Activated CD4-positive, alpha-beta T cell treated with anti-CD3 and anti-CD28 coated beads, Interleukin-2, Interleukin-6, amounts not matched to agents 100 ng/mL and 50 ng/mL, durations not matched to agents 16 hours and 8 hours (primary cell): ENCODE measurements at places on chromosomes 16 and 17.
A peak's percentile ranks its signal among the peaks of the same experiment; 100 is the strongest.

GRCh38 chr17:55285340-55286301, 20.9 kb downstream of the HLF start:
- DNase-seq, result no peak

DNA sequence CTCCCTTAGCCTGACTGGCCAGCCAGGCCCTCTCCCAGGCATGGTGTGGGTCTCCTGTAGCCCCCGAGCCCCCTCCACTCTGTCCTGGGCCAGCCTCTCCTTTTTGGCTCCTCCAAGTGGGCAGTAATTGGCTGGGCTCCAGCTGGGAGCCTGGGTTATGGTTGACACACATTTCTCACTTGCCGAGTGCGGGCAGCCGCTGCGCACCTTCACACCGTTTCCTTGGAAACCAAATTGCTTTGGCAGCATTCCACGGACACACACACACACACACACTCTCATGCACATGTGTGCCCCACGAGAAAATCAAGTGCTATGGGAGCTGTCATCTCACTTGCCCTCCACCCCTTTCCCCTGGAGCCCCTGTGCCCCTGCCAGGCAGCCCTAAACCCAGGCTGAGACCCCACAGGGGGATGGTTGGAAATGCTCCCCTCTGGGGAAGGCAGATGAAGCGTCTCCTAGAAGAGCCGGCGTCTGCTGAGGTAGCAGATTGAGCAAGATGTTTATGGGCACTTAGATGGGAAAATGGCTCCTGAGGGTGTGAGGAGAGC, 402.7 kb upstream of the TNRC6C start:
- DNase-seq, result no peak

- no peak for DNase-seq
These were observed 11.6 kb upstream of the CES4A start for GRCh38 chr16:66976746-66977145.

- DNase-seq, result no peak
These were observed 2.8 kb downstream of the NOS2 start for GRCh38 chr17:27797390-27798091.

DNA sequence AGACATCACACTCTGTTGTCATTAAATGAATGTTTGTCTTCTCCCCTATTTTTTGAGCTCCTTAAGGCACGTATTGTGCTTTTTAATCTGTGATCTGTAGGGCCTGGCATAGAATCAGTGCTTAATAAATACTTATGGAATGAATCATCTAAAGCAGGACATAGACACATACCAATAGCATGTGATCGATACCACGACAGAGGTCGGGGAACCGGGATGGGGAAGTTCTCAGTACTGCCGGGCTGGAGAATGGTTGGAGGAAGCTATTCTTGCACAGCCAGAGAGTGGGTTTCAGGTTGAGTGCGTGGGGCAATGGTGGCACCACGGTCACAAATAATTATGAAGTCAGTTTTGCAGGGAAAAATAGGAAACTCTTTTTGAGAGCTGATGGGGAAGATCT, 26.8 kb downstream of the NLRP1 start:
- no peak for DNase-seq

- no peak for DNase-seq
These were observed 20.3 kb downstream of the PITPNM3 start for GRCh38 chr17:6536053-6536452.

DNA sequence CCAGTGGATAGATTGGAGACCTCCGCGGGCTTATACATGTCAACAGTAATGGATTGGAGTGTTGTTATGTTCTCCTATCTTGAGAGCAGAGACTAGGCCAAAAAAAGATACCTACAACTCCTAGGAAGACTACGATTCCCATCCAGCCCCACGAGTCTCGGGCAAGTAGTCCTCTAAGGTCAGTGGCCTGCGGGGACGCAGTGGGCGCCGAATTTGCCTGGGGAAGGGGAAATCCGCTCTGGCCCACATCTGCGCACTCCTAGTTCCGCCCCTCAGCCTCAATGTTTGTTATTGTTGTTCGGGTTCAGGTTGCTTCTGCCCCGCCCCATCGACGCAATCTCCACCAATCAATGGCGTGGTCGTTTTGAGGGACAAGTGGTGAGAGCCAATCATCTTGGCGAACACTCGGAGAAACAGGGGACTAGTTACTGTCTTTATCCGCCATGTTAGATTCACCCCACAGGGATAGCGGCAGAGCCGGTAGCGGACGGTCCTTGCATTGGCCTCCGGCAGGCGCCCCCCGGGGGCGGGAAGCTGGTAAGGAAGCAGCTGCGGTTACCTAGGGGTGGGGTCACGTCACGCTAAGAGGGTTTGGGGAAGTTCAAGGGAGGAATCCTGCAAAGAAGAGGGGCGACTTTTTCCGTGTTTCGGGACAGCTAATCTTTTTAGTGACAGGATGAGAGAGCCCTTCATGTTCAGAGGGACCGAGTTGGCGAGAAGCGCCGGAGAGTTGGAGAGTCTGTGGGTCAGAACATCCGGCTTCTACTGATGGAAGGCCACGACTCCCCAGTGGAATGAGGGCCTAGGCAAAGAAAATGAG, at the start of gene NBR1:
TSS of gene NBR1 (plus strand) at position 449 of the 820 bp plus-strand sequence. CDS start 4,586 bp downstream, outside the sequence.
- peak; percentile 99 for DNase-seq

DNA sequence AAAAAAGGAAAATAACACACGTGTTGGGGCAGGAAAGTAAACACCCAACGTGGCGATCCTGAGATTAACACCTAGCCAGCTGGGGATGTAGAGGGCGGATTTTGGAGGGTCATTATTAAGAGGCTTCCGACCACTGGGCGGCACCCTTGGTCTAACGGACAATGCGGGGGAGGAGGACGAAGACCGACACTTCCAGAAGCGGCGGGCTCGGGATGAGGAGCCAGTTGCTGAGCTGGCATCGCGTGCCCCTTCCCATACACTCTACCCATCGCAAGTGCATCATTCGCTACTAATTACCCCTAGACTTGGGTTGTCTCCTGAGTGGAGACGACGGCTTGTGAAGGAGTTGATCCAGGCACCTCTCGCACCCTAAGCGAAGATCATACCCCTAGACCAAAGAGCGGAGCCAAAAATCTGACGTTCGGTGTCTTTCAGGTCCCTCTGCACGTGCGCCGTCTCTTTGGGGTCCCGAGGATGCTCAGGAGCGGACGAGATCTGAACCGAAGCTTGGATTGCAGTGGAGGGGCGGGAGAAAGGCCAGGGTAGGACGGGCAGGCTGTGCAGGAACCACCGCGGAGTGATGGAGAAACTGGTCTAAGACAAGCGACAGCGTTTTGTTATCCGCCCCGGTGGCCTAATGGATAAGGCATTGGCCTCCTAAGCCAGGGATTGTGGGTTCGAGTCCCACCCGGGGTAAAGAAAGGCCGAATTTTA, 17.6 kb downstream of the ZNF213 start:
- peak; percentile 97 for DNase-seq

DNA sequence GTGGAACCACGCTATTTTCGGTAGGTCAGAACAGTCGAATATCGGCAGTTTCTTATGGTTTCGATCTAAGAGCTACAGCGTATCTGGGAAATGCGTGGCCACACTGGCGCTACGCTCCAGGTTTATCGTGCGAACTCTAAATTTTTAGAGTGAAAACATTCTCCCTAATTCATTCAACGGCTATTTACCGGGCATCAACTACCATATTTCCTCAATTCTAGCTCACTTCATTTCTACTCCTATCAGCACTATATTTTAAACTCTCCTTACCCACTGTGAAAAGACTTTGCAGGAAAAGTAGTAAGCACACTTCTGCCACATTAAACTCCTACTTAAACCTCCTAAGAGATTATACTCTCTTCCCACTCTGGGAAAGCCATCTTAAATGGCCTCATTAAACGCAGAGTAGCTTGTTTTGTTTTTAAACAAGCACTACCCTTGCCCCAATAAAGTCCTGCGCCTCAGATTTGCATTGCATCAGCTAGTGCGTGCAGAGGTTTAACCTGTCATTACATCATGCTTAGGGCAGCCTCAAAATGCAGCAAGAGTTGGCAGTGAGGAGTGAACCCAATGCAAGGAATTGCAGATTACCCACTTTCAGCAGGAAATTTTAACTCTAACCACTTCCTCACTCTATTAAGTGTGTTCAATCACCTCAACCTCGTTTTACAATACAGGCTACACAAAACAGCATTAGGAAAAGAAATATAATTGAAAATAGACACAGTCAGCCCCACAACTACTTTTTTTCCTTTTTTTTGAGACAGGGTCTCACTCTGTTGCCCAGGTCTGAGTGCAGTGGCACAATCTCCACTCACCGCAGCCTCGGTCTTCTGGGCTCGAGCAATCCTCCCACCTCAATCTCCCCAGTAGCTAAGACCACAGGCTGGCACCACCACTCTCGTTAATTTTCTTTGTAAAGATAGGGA, 18.8 kb downstream of the SIAH1 start:
- DNase-seq, result peak; percentile 83

DNA sequence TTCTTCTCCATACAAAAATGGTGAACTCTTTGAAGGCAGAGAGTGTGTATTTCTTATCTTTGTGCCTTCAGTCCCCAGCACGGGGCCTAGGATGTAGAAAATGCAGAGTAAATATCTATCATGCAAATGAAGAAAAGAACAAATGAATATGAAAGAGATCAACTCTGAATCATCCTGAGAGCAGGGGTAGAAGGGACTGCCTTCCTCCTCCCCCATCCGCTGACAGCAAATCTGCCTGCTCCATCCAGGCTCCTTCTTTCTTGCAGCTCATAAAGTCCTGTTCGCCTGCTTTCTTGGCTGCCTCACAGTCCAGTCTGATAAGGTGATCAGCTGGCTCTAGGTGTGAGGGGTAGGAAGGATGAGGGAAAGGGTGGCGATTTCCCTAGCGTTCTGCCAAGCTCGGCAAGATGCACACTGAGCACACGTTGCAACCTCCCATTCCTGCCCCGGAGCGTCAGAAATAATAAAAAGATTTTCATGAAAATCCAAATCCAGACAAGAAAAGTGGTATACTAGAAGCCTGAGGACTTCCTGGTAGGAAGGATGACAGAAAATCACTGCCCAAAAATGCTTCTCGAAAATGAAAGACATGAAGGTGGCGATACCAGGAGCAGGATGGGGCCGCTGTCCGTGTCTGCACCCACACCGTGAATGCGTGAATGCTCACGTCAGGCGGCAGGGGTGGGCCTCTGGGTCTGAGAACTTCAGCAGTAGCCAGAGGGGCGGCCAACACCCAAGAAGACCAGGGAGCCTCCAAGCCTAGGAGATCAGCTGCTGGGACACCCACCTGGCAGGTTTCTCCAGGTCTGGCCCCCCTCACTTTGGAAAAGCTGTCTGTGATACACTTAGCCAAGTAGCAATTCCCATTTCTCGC, 67.1 kb downstream of the VPS53 start:
- no peak for DNase-seq

DNA sequence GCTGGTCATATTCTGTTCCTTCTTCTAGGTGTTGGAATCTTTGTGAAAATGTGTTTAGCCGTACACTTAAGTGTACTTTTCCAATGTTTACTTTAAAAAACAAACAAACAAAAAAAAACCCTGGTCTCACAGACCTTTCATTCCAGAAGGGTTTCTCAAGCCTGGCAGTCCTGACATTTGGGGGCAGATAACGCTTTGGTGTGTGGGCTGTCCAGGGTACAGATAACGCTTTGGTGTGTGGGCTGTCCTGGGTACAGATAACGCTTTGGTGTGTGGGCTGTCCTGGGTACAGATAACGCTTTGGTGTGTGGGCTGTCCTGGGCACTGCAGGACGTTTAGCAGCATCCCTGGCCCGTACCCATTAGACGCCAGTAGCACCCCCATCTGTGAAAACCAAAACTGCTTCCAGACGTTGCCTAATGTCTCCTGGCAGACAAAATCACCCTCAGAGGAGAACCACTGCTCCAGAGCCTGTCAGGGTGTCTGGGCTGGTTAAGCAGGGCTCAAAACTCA, 15.2 kb upstream of the FLCN start:
- DNase-seq, result no peak

DNA sequence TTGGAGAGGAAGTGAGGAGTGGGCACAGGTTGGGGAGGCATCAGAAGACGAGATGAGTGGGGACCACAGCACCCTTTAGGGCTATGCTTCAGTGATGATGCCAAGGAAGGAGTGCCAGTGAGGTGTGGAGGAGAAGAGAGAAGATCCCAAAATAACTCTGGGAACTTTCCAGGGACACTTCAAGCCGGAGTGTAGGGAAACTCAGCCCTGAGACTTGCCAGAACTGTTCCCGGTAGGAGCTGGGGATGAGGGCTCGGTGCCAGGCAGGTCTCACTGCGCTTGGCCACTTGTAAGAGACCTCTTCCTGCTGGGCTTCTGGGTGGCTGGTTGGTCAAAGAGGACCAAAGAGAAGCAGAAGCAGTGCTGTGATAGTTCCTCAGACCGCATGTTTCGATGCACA, 63.6 kb downstream of the SHISA6 start:
- no peak for DNase-seq

GRCh38 chr17:17849845-17850373, 13.1 kb upstream of the SREBF1 start:
- DNase-seq, result peak; percentile 89

DNA sequence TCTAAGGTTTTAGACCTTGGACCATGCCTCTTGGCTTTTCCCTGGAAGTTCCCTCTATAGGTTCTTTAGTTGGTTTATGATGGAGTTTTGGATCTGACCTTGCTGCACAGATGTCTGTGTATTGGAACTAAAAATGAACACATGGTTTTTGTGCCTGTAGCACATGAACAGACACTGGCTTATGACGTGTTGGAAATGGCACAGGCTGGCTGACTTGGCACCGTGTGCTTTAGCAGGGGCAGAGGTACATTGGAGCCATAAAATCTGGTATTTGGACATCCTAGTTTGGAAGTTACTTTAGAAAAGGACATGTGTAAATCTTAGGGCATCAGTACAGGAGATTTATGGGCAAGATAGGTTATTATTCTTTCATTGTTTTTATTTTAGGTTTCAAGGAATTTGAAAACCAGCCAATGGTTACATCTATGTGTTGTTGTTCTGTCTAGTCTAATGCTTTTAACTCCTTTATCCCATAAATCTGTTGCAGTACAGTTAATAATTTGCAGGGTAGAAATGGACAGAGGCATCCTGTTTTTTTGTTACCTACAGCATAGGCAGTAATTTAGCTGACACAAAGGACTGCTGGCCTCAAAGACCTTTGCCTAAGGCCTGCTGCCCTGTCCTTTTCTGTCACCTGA, 6.0 kb downstream of the SOCS7 start:
- DNase-seq, result no peak

- no peak for DNase-seq
These were observed 48.8 kb upstream of the CLEC19A start for GRCh38 chr16:19236561-19237209.

- DNase-seq, result peak; percentile 26
These were observed 34.6 kb downstream of the ERN1 start for GRCh38 chr17:64095144-64095882.

DNA sequence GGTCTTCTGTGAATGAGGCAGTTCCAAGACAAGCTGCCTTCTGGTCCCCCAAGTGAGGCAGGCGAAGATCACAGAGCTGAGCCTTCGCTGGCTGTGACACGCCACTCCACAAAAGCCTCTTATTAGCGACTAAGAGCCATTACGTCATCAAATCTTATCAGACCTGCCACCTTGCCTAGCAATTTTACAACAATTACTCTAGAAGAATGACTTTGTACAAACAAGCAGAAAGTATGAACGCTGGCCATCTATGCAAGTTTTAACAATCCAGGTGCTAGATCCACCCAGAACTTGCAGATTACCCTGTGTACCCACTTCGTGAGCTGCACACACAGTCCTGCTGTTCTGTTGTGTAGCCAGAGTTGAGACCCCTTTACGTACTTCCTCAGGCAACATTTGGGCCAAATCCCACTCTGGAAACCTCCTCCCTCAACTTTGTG, 3.8 kb upstream of the ICAM2 start:
- DNase-seq, result no peak
